ENCODE measurements at places on chromosomes 1 and 21.

- DNase-seq, result no peak
Measured at GRCh38 chr1:116911188-116911553, 1.5 kb downstream of the PTGFRN start.

DNA sequence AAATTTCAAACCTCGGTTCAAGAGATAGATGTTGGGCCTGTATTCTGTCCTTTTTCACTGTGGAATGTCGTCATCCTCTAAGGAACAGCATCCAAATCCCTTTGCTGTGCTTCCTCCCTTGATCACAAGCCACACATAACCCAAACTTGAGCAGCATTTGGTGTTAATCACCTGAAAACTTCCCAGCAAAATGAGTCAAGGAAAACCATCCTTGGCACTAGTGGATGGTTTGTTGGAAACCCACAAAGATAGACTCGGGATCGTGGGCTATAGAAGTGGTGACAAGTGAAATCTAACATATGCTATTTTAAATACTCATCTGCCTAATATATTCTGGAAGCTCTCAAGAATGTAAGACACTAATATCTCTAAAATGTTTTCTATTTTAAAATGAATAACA, 459.1 kb downstream of the SETD4 start:
- no peak for DNase-seq

DNA sequence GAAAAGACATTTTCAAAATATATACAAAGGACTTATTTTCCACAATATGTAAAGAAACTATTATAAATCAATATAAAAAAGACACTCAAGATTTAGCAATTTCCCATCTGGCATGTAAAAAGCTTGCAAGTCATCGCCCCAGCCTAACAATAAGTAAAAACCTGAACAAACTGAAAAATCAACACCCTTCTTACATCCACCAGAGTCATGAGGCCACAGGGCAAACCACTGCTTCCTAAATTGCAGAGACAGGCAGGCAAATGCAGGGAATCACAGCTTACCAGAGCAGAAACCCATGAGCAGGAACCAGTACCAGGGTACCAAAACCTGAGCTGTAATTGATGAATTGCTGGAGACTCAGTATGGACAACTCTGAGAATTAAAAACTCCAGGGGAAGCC, 16.7 kb upstream of the WNT2B start:
- no peak for DNase-seq

- DNase-seq, result no peak
Measured at GRCh38 chr1:212010004-212010403, 25.4 kb downstream of the INTS7 start.

GRCh38 chr1:39328095-39328494, 123.6 kb downstream of the MACF1 start:
- no peak for DNase-seq

DNA sequence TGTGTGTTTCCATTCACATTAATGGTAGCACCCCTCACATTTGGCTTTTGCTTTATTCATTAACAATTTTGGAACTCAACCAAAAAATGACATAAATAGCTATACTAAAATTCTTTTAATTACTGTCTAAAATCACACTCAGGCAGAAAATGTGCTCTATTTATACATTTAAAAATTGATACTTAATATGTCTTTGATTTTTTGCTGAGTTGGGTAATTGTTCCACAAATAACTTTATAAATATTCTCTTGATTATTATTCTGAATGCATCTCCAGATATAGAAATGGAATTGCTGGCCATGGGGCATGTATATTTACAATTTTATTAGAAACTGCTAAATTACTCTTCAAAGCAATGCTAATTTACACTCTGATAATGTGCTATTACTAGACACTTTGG, 658.7 kb upstream of the CHRM3 start:
- DNase-seq, result no peak

DNA sequence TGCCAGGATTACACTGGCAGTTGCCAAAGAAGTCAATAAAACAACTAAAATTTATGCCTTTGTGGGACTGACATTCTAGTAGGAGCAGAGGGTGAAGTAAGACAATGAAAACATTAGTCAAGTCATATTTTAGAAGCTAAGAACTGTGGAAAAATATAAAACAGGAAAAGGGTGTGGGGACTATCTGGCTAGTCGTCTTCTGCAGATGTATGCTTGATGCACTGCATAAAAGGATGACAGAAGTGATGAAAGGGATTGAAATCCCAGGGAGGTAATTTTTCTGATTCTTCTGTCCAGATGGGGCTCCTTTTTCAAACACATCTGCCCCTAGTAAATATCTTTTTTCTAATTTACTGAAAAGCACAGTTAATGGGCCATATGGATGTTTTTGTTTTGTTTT, 706.3 kb downstream of the ADGRL2 start:
- no peak for DNase-seq

GRCh38 chr21:45550522-45551210, 8.4 kb upstream of the SLC19A1 start:
- DNase-seq, result no peak

DNA sequence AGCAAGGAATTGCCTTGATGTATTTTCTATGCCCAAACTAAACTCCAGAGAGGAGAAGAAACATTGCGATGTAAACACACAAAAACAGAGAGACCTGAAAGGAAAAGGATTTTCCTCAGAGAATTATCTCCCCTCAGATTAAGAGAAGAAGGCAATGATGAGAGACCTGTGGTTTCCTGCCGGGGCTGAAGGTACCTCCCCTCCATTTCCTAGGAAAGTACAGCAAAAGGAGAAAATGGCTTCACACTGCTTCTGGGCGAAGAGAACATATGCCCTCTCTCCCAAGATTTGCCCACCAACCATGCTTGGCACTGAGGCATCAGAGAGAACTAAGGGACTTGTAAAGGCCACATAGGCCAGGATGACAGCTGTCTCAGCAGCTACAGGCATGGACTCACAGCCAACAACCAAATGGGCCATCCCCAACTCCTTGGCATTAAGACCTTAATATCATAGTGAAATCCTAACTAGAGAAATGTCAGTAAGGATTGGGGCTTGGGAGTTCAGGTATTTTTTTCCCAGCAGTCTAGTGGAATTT, 523.0 kb downstream of the PTPRC start:
- DNase-seq, result no peak

- DNase-seq, result no peak
Measured at GRCh38 chr1:189563784-189564183, 913.9 kb downstream of the BRINP3 start.

Measured in activated CD4-positive, alpha-beta T cell treated with anti-CD3 and anti-CD28 coated beads for 24 hours (primary cell).